Erythroblast (primary cell): ENCODE measurements at places on chromosomes 6 and 20.
A peak's percentile ranks its signal among the peaks of the same experiment; 100 is the strongest.

- no peak for DNase-seq
These were observed 171.2 kb upstream of the SULF2 start for GRCh38 chr20:47956268-47956995.

- peak; percentile 66 for DNase-seq
These were observed 25.1 kb downstream of the GZF1 start for GRCh38 chr20:23387118-23387443.

DNA sequence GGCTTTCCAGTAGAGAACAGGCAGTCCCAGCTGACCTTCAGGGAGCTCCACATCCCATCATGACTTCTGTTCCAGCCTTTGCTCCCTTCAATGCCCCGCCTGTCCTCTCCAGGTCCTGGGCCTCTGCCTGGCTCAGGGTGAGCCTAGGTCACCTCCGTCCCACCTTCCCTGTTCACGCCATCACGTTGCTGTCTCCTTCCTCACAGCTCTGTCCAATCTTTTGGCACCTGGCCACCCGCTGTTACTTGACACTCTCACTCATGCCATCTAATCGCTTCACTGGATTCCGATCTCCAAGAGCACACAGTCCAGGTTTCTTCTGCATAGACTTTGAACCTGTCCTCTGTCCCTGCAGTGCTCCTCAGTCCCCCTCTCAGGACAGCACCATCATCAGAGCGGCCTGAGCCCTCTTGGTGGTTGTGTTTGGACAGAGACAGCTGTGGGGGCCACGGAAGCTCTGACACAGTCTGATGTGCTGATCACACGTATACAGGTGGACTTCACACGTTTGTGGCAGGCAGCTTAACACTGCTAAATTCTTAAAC is 34.7 kb upstream of the TIAM2 start:
- no peak for DNase-seq

DNA sequence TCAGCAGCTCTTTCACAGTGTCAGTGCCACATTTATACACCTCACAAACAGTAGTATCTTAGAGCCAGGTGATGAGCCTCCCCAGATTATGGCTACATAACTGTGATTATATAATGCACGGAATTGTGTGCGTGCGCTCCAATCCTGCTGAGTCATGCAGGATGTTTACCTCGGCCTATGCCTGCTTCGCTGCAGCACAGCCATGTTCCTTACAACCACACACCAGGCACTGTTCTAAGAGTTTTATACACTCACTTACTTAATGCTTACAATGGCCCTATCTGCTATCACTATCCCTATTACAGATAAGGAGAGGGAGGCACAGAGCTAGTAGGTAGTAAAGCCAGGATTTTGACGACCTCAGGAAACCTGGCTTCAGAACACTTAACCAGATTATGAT is 7.3 kb downstream of the ZKSCAN3 start:
- peak; percentile 17 for DNase-seq

DNA sequence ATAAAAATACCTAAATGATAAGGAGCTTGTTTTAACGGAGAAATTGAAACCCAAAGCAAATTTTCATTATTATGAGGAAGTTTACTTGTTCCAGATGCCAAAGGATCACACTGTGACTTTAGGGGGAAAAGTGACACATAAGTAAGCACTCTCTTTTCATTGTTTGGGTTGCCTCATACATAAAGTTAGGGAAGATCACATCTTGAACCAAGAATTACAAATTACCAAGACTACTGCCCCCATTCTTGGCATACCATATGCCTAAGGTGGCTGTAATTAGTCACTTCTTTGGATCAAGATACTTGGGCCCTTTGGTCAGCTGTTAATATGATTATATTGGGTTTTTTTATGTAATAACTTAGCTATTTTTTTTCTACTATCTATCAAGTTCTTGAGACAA is 269.0 kb downstream of the COL12A1 start:
- DNase-seq, result no peak

DNA sequence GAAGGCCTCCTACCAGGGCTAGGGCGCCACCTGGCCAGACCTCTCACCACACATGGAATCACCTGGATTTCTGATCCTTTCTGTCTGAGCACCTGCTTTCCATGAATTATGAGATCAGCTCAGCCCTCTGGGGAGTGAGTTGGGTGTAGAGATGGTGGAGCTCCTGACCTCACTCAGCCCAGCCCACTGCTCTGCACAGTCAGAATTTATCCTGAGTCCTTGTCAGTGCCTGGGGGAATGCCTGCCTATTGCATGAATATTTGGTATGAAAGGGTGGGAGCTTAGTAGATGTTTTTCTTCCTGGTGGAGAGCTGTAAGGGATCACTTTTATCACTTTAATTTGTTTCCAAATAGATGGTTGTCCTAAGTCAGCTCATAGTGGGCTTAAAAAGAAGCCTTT is 47.5 kb downstream of the DTD1 start:
- no peak for DNase-seq

DNA sequence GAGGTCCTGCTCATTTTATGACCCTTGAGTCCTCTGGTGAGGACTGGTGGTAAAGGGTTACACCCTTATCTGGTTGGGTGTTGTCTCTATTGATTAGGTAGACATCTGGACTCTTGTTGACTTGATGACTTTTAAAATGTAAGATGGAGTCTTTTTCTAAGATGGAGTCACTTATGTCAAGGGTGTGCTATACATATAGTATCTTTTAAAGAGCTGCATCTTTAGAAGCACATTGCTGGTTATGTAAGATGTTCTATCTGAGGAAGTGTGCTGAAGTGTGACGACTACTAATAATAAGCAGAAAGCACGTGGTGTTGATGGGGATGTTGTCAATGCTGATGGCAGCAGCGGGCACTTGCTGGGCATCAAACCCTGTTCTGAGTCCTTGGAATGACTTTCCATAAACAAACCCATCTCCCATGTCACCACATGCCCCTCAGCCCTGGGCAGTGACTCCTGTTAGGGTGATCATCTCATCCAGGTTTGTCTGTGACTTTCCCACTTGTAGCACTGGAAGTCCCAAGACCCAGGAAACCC is 229.6 kb downstream of the EYA2 start:
- peak; percentile 60 for DNase-seq

DNA sequence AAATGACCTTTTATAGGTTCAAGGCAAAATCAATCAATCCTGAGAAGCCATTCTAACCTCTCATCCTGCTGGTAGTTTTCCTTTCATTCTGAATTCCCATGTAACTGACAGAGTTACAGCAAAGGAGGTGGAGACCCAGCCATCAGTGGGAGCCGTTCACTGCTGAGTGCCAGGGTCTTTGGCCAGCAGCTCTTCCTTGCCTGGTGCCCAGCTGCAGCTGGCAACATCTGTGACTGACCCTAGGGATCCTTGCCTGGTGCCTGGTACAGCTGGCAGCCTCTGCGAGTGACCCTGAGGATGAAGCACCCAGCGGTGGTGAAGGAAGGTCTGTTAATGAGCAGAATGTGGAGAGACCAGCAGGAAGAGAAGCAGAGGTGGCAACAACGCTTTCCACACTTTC is 314.6 kb downstream of the THBS2 start:
- DNase-seq, result no peak

DNA sequence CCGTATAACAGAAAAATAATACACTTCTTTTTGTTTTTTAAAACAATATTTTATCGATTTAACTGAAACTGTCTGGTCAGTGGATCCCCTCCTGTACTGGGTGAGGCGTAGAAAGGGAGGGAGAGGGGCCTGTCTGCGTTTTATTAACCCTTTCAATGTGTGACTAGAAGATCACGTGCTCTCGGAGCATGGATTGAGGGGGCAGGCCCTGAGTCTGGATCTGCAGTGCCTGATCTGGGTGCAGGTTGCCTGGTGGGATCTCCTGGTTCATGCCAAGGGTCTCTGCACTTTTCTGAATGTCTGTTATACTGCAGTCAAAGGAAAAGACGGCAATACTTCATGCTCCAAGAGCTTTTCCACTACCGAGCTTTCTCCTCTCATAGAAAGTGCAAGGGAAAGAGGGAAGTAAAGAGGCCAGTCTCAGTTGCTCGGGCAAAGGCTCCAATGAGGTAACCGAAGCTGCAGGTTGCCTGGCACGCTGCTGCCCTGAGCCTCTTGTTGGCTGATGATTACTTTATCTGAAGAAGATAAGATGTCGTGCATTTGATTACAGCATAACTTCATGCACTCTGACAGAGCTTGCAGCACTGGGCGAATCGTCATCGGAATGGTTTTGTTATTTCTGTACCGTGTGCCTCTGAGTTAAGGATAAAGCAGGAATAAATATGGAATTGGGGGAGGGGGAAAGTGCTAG is 167.5 kb upstream of the PMEPA1 start:
- DNase-seq, result no peak

DNA sequence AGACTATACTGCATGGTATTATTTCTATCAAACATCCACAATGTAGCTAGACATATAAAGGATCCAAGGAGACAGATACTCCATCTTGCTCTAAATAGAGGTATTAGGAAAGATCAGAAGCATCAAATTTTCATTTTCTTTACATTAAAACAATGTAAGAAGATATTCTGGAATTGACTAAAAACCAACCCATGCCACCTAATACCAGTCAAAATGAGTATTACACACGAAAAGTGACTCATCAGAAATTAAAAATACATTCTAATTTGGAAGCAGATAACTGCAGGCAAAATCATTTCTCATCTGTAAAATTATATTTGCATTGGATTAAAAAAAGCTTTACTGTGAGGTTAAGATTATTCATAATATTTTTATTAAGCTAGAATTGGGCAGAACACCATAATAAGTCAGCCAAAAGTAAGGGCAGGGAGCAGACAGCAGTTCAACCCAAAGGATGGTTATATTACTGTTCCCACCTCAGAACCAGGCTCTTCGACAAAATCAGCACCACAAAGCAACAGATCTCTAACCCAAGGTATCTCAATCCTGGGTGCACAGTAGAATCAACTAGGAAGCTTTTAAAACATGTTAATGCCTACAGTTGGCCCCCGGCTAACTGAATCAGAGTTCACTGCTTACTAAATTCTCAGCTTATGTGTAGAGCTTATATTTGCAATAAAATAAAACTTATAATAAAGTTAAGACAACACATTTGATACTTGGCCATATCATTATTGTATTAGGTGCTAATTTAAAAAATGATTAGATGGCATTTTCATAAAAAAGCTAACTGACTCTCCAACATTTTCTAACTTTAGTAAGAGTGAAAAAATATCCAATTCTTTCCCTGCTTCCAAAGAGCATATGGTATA is 35.2 kb downstream of the SAMD3 start:
- no peak for DNase-seq

GRCh38 chr6:85576476-85576875 is 17.2 kb downstream of the SNX14 start:
- DNase-seq, result no peak

DNA sequence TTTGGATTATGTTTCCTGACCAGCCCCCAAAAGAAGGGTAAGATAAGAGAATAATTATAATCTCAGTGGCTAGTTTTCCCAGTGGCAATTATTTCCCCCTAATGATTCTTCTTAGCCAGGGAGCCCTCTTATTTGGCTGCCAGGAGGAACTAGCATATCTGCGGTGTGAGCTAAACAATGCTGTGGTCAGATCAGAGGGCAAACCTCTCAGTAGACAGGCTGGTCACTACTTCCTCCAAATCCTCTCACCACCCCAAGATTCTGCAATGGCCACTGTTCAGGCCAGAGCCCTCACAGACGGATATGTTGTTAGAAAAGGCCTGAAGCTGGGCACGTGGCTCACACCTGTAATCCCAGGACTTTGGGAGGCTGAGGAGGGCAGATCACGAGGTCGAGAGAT is 273.4 kb upstream of the SASH1 start:
- no peak for DNase-seq

GRCh38 chr20:63856098-63856511 is 5.2 kb upstream of the ABHD16B start:
- DNase-seq, result no peak

- no peak for DNase-seq
These were observed 211.4 kb upstream of the ECI2 start for GRCh38 chr6:4346659-4347333.

GRCh38 chr20:9179193-9179802 is 110.4 kb downstream of the PLCB4 start:
- DNase-seq, result no peak

DNA sequence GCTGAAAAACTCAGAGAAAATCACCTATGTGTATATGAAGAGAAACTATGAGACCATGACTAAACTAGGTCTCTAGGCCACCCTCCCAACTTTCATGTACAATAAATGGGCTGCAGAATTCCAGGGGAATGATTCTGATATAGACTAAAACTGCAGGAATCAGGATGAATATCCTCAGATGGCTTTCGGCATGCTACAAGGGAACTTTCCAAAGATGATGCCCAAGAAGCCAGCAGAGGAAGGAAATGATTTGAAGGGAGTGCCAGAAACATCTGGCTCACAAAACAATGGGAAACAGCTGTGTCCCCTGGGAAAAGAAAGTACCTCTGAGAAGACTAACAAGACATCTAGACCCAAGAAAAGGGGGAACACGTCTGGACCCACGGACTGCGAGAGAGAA is 41.1 kb downstream of the PLN start:
- no peak for DNase-seq

DNA sequence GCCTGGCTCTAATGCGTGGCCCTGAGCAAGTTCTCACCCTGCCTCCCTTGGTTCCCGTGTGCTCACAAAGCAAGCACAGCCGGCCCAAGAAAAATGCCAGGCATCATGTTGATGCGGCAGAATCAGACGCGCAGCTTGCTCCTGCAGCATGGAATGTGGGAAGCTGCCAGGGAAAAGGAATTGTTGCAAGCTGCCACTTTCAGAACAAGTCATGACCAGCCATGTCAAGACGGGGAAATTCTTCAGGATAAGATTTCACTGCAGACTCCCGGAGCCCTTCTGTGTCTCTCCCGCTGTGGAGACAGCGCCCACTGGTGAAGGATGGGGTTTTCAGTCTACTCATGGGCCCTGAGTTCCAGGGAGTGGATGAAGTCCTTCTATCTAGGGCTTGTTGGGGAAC is 4.6 kb downstream of the DACT2 start:
- DNase-seq, result no peak

DNA sequence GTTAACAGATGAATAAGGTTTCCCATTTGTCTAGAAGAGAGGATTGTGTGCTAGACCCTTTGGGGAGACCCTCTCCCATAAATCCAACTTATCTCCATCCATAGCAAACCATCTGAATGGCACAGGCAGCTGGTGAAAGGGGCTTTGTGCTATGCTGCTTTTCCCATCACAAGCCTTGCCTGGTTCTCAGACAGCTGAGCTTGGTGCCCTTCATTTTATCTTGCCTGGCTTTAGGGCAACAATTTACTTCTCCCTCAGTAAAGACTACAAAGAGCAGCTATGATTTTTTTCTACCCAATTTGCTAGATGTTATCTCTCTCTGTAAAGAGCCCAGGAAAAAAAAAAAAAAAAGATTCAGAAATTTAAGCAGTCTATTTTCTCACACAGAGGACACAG is 117.0 kb upstream of the COL21A1 start:
- DNase-seq, result no peak

- no peak for DNase-seq
These were observed 21.3 kb upstream of the HIVEP2 start for GRCh38 chr6:142966294-142966693.

GRCh38 chr20:3927486-3928291 is 38.5 kb downstream of the PANK2 start:
- DNase-seq, result peak; percentile 42

GRCh38 chr6:150143516-150144293 is 861 bp downstream of the PPP1R14C start:
- DNase-seq, result no peak

- DNase-seq, result no peak
These were observed 32.2 kb upstream of the MYB start for GRCh38 chr6:135148889-135149288.

- DNase-seq, result peak; percentile 4
These were observed 291.2 kb upstream of the ADGRB3 start for GRCh38 chr6:68343901-68344300.
